ENCODE measurements at places on chromosomes 7 and 10.

GRCh38 chr7:8291397-8292141 is 29.6 kb upstream of the ICA1 start:
- DNase-seq = no peak

- DNase-seq = no peak
Measured at GRCh38 chr7:47711776-47712175, 129.9 kb upstream of the TNS3 start.

DNA sequence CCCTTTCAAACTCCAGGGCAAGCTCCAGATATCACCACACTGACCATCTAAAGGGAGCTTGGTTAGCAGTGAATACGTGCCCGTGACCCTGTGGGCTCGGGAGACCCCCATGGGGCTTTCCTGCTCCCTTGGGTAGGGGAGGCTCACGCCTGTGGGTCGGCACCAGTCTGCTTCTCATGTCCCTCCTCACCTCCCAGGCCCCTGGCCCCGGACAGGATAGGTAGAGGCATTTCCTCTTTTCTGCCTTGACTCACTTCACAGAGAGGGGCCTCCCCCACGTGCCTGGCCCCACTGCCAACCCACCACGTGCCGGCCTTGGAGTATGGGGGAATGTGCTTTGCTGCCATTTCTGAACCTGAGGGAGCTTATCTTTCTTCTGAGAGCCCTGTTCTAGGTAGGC is 131.3 kb upstream of the FAM20C start:
- DNase-seq = no peak

DNA sequence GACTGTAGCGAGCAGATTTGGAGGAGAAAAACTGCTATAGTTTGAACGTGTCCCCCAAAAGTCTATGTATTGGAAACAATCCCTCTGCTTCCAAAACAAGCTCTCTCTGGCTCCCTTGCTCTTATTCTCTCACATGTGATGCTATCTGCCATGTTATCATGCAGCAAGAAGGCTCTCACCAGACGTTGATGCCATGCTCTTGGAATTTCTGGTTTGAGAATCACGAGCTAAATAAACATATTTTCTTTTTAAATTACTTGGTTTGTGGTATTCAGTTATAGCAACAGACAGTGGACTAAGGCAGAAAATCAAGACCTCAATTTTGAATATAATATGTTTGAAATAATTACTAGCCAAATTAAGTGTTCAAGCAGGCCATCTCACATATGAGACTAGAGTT is 17.5 kb upstream of the GNAT3 start:
- no peak for DNase-seq

DNA sequence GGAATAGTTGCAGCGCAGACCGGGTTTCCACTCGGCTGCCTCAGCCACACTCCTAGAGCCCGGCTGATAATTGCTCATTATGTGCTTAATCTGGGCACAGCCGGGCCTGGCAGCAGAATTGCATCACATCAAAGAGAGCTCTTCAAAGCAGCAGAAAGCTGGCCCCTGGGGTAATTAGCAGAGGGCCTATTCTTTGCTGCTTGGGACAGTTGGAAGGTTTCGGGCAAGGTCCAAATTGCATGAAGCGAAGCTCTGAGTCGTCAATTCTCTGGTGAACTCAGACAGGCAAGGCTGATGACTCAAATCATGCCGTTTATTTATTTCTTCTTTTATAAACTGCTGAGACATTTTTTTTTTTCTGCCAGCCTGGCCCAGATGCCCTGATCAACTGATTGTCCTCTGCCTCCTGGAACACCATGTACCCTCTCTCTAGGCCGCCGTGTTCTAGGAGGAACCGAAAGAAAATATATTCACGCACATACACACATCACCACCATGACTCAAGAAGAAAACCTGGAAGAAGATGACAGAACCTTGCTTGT is 242.2 kb downstream of the RAB11FIP2 start:
- no peak for DNase-seq

- DNase-seq = no peak
Measured at GRCh38 chr10:32149252-32149955, 93.2 kb upstream of the KIF5B start.

GRCh38 chr10:114777415-114777814 is 44.2 kb upstream of the FHIP2A start:
- DNase-seq = no peak

DNA sequence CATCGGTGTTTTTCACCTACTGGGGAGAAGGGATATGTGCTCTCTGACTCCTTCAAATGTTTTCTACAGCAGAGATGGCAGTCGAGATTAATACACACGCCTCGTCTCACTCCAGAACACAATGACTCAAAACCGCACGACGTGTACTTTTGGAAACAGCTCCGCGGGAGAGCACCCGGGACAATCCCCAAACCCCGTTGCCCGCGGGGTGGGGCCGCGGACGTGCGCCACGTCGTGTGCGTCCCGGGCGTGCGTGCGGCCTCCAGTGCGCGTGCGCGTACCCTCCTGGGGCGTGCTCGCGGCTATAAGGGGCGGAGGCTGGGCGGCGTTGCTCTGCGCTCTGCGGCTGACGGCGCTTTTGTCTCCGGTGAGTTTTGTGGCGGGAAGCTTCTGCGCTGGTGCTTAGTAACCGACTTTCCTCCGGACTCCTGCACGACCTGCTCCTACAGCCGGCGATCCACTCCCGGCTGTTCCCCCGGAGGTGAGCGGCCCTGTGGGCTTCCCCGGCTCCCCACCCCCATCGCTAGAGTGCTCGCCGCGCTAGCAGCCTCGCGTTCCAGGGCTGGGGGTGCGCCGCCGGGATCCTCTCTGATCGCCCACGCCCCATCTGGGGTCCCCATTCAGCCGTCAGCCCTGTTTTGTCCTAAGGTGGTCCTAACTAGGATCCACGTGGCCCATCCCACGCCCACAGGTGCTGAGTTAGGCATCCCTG is at the start of gene HILPDA:
Gene HILPDA, plus strand, starts transcription at position 336 of the 712 bp plus-strand sequence. CDS start 1,391 bp downstream, outside the sequence.
- peak; percentile 95 for DNase-seq

GRCh38 chr10:124142960-124143359 is 49.6 kb upstream of the CHST15 start:
- no peak for DNase-seq

GRCh38 chr7:120168066-120168465 is 104.9 kb upstream of the KCND2 start:
- no peak for DNase-seq

DNA sequence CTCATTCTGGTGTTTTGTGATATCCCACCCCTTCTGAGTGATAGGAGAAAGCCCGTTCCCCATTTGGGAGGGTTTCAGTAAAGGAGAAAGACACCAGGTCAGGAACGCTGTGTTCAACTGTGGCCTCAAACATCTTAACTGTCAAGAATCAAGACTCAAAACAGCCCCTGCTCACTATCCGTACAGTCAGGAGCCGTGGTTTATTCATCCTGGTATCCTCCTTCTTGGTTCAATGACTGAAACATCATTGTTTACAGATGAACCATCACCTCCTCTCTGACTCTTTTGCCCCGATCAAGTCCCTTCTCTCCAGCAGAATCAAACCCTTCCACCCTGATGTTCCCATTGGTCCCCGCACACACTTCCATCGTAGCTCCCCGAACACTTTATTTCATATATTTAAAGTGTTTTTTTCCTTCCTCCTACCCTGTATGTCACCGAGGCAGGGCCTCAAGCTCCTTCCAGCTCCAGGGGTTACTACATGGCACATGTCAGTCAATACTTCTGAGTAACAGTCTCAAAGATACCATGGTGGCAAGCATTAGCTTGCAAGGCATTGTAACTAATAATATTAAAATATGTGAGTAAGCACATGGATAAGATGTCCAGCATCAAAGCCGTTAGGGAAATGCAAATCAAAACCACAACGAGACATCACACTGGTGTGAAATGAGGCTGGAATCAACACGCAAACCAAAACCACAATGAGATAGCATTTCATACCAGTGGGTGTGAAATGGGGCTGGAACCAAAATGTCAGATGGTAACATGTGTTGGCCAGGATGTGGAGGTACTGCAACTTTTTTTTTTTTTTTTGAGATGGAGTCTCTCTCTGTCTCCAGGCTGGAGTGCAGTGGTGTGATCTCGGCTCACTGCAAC is 124.7 kb upstream of the C1QL3 start:
- DNase-seq = no peak

DNA sequence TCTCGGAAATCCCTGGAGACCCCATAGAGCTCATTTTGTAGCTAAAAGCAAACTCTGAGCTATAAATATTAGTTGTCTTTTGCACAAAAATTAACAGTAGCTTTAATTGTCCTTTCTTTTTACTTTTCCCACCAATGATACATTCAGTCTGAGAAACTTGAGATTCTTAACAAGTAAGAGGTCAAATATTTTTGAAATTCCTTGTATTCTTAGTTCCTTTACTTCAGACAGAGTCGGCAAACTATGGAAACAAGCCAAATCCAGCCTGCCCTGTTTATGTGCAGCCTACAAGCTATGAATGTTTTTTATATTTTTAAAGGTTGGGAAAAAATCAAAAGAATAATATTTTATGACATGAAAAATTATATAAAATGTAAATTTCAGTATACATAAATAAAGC is 146.6 kb downstream of the CTNNA3 start:
- no peak for DNase-seq

DNA sequence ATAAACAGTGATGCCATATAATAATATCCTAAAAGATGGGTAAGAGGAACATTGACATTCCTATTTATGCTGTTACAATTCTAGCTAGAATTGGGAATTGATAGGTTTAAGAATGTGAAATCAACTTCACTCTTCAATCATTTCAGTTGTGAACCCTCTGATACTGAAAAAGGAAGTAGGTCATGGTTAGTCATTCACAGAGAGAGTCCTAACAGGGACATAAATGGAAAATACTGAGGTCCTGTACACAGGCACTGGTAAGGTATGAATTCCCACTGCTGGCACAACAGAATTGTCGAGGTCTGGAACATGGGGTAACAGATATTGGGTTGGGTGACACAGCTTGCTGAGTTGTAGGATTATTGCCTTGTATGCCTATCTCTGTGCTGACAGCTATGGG is 289.4 kb upstream of the LRRN3 start:
- no peak for DNase-seq

DNA sequence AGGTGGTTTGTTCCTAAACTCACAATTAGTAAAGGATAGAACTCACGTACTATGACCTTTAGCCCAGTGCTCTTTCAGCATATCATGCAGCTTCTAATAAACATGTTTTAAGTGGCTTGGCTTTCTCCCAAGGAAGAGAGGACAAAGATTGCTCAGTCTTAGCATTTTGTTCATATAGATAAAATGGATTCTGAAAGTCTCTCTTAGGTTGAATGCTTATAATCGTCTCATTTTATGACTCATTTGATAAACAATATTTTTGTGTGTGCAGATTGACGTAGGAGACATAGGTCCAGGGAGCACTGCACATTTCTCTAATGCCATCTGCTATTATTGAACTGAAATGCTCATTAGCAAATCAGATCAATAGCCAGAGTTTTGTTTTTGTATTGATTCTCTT is 44.8 kb downstream of the GNAT3 start:
- DNase-seq = no peak

DNA sequence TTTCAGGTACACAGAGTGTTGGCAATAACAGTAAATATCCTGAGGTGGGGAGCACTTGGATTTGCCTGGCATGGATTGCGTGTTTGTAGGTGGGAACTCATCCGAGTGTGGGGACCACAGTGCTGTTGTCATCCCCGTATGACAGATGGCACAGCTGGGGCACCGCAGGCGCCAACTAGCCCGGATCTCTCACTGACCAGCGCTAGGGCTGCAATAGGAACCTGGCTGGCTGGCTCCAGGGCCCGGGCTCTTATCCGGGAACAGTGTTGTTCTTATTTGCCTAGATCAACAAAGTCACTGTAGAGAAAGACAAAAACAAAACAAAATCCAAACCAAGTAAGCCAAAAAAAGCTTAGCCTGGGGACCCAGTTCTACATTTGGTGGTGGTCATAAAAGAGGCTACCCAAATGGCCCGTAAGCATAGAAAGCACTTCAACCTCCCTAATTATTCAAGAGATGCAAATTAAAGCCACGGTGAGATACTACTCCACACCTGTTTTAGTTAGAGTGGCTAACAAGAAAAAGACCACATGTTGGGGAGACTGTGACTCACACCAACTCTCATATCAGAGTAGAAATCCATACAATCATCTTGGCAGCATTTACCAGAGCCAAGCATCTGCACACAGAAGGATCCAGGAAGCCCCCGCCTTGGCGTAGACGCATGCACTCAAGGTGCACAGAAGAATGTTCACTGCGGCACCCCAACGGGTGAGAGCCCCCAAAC is 27.2 kb upstream of the PFKFB3 start:
- DNase-seq = no peak

DNA sequence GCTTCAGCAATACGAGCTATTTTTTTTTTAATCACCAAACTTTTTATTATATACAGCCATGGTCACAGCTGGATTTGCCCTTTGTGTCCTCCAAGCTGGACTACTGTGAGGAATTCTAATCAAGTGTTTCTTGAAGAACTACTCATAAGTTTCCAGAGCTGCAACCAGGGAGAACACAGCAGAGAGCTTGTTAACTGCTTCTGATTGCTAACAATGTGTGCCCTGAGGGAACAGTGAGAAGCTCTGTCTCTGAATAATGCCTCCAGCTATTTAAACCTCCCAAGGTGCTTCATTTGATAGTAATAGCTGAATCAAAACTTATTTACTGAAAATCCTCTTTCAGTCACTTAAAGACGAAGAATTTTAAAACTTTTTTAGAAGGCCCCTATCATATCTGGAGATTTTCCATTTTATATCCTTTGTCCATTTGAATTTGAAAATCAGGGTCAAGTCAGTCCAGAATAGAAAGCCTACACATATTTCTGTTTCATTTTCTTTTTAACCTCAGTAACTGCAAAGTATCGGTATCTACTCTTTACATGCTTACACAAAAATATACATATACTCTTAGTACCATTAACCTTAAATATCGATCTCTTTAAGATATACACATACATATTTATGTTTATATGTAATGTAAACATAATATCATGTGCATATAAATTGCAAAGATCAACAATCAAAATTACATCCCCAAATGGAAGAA is 1024.2 kb downstream of the GRM8 start:
- no peak for DNase-seq

DNA sequence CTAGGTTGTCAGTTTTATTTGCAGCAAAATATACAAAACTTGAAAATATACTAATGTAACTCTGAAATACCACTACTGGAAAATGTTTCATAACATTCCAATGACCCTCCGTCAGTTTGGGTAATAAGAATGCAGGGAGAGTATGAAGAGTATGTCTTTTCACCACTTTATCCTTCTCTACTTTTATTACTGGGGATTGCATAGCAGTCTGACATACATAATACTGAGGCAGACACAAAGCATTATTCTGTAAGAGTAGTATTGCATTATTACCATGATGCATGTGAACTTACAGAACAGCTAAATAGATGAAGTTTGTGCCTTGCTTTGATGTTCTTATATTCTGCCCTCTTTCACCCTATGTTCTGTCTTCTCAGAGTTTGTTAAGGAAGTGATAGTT is 151.8 kb upstream of the TPK1 start:
- DNase-seq = no peak

DNA sequence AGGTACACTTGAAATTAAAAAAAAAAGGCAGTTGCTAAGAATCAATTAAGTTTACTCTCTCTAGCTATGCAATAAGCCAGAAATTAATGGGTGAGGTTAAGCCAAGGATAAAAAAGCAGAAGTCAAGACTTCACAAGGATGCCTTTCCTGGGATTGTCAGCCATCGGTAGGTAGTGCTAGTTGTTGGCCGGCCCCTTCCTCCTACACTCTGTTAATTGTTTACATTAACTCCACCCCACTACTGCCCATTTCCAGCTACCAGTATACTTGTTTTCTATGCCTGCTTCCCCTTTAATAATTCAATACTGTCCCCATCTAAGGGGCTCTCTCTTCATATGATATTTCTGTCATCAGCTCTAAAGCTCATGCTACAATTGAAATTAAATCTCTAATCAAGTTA is 461.0 kb downstream of the IPMK start:
- no peak for DNase-seq

- no peak for DNase-seq
Measured at GRCh38 chr10:96230527-96230926, 40.8 kb downstream of the BLNK start.

Measured in activated CD4-positive, alpha-beta T cell treated with anti-CD3 and anti-CD28 coated beads, Interleukin-2, amount 50 U/mL, for 24 hours (primary cell).